ENCODE measurements at places on chromosomes 1 and 21.

GRCh38 chr1:91621907-91622306 is 121.3 kb downstream of the CDC7 start:
- no peaks in the 10 kb centered on the region for H3K27me3 ChIP-seq
- no peaks in the 10 kb centered on the region for H3K36me3 ChIP-seq

DNA sequence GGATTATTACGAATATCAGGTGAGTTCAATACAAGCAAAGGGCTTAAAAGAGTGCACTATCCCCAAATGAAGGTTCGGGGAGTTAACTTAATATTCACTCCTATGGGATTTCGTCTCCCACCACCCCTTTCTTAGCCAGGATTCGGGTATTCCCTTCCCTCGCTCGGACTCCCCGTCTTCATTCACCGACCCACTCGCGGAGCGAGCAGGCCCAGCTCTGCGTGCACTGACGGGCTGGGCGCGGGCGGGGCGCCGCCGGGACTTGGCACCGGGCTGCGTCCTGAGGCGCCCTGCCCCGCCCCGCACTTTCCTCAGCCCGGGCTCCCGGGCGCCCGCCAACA is 7.7 kb upstream of the MPZL1 start:
- DNase-seq = peak; percentile 87
- peaks cover 6% of the 10 kb centered on the region for H3K4me1 ChIP-seq
- H3K4me3 ChIP-seq = peak overlapping the region; percentile 52

DNA sequence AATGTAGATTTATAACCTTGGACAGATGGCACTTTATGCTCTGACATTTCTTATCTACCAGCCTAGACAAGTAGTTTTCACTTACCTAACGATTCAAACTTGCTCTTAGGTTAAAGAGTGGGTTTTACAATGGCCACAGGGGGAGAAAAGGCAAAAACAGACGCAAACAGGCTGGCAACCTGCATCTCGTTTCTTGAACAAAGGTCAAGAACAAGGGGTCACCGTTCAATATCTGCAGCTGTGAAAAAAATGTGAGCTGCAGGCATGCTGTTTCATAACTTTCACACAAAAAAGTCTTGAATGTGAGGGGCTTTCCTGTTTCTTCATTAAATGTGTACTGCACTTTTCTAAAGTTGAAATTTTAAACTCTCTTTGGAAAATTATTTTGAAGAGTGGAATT is 49.4 kb downstream of the SYDE2 start:
- H3K4me3 ChIP-seq = no peak overlapping the region
- no peak overlapping the region for H3K27ac ChIP-seq
- no peaks in the 10 kb centered on the region for H3K4me1 ChIP-seq

DNA sequence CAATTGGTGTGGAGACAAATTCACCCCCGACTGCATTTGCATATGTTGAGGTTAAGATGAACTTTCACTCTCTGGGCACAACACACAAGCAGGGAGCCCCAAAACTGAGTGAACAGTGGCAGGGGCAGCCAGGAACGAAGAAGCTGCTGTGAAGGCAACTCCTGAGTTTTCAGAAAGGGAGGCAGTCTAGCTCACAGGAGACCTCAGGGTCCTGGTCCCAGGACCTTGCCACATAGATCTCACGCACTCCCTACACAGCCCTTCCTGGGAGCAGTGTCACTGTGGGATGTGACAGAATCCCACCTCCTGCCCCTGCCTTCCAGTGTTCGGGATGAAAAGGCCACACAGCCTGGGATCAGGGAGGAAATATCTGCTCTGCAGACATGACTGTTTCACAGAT is 60.9 kb downstream of the KCND3 start:
- H3K27ac ChIP-seq = no peak overlapping the region
- H3K4me1 ChIP-seq = no peaks in the 10 kb centered on the region
- H3K4me3 ChIP-seq = no peak overlapping the region
- no peaks in the 10 kb centered on the region for H3K27me3 ChIP-seq
- H3K36me3 ChIP-seq = no peaks in the 10 kb centered on the region

GRCh38 chr1:90781534-90781933 is 64.4 kb upstream of the BARHL2 start:
- no peak overlapping the region for H3K27ac ChIP-seq
- H3K4me3 ChIP-seq = no peak overlapping the region
- H3K27me3 ChIP-seq = no peaks in the 10 kb centered on the region

- no peak overlapping the region for H3K4me3 ChIP-seq
- H3K27ac ChIP-seq = no peak overlapping the region
- no peak for DNase-seq
- no peaks in the 10 kb centered on the region for H3K36me3 ChIP-seq
Observed at GRCh38 chr1:37890378-37891014, 31.1 kb upstream of the MTF1 start.

GRCh38 chr1:156676114-156676819 is 940 bp downstream of the NES start:
- no peak overlapping the region for H3K4me3 ChIP-seq
- no peaks in the 10 kb centered on the region for H3K36me3 ChIP-seq
- peaks cover 14% of the 10 kb centered on the region for H3K4me1 ChIP-seq

DNA sequence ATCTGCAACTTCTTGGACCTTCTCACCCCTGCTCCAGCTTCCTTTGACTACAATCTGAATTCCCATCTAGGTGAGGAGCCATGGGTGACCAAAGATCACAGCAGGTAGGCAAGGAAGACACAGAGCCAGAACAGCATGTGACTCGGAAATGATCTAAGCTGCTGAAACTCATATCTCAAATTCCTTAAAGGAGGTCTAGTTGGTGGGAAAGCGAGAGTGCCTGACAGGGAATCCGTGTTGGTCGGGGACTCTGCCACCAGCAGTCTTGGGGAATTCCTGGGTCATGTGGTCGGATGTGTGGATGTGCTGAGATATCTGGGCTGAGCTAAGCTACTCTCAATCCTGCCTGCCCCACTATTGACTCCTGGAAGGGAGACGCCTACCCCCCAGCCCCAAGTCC is 3.2 kb upstream of the NUAK2 start:
- H3K4me3 ChIP-seq = no peak overlapping the region
- no peak overlapping the region for H3K27ac ChIP-seq
- no peaks in the 10 kb centered on the region for H3K27me3 ChIP-seq
